Mesothelial cell of epicardium (in vitro differentiated cells): ENCODE measurements at places on chromosomes 3 and 15.

DNA sequence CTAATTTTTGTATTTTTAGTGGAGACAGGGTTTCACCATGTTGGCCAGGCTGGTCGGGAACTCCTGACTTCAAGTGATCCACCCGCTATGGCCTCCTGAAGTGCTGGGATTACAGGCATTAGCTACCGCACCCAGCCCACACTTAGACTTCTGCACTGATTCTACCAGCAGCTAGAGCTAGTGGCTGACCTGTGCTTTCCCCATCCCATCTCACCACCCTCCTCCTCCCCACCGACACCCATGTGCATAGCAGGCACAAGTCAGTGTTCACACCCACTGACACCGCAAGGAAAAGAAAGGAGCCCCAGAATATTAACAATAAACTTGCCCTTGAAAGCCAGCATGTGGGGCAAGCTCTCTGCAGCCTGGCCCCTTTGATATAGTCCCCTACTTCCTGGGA lies 11.2 kb upstream of the ABTB1 start:
- no peak for DNase-seq
- no peak overlapping the region for H3K4me3 ChIP-seq
- H3K4me1 ChIP-seq: peaks cover 24% of the 10 kb centered on the region
- H3K27ac ChIP-seq: no peak overlapping the region
- no peaks in the 10 kb centered on the region for H3K27me3 ChIP-seq

- no peak for DNase-seq
- peaks cover 47% of the 10 kb centered on the region for H3K4me1 ChIP-seq
- no peak overlapping the region for H3K4me3 ChIP-seq
- H3K27ac ChIP-seq: peak overlapping the region; percentile 49
Observed at GRCh38 chr3:9183011-9183410, 66.4 kb downstream of the SRGAP3 start.

DNA sequence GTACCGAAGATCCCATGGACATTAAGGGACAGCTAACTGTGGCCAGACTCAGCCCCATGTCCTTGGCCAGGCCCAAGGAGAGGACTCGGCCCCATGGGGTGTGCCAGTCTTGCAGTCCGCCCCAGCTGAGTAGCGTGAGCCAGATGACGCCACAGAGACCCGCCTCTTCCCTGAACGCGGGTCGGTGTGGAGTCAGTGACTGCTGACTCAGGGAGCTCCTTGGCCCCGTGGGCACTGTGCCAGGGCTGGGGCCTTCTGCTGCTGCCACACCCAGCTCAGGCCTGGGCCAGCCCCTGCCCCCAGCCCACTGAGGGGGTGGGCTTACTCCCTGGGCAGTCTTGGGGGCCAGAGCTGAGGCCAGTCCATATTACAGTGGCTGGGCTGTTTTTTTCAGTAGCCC lies 52.8 kb downstream of the PLXNA1 start:
- no peak overlapping the region for H3K27ac ChIP-seq
- H3K27me3 ChIP-seq: peaks cover 1% of the 10 kb centered on the region
- H3K4me1 ChIP-seq: no peaks in the 10 kb centered on the region
- peaks cover 3% of the 10 kb centered on the region for H3K36me3 ChIP-seq

DNA sequence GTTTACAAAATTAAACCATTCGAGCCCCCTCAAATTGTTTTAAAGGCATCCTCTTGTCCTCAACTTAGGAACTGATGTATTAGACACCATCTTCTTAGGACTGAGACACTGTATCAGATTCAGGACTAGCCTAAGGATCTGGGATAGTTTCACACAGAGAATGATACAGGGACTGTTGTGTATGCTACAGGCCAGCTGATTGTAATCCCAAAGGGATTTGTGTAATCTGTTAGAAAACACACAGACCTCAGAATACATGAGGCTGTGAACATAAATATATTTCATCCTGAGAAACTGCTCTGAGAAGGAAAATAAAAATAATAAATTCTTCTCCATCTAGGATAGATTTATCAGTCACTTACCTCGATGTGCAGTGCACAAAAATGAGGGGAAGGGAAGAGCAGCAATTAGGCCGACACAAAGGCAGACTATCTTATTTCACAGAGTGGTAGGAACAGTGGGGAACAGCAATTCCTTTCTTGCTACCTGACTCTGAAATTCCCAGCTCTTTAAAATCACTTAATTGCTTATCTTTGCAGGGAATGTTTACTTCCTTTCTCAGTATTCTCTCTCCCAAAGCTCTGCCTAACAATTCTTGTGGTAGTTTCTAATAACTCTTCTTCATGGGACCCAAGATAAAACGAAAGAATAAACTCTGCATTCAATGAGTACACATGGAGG lies 322.5 kb downstream of the MAGI1 start:
- peak overlapping the region; percentile 62 for H3K27ac ChIP-seq
- DNase-seq: no peak
- H3K4me3 ChIP-seq: no peak overlapping the region
- H3K4me1 ChIP-seq: peaks cover 38% of the 10 kb centered on the region
- peaks cover 3% of the 10 kb centered on the region for H3K36me3 ChIP-seq
- H3K27me3 ChIP-seq: no peaks in the 10 kb centered on the region

DNA sequence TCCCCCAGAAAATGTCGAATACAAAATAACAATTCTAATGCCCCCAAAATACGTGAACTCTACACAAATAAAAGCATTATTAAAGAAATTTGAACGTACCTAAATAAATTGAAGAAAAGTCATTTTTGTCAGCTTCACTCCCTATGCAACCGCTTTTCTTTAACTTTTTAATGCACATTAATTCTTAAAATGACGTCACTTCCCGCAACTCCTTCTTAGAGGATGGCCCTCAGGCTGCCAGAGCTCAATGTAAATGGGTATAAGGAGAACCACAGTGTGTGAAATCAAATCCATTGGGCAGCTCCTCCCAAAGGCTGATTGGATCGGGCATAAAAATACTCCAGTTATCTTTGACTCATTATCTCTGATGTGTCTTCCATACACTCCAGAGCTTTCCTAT lies 736.9 kb downstream of the GBE1 start:
- no peak overlapping the region for H3K27ac ChIP-seq
- no peaks in the 10 kb centered on the region for H3K36me3 ChIP-seq
- no peak overlapping the region for H3K4me3 ChIP-seq
- no peaks in the 10 kb centered on the region for H3K4me1 ChIP-seq
- H3K27me3 ChIP-seq: no peaks in the 10 kb centered on the region
